Skeletal muscle cell (primary cell): ENCODE measurements at places on chromosomes 2 and 18.

DNA sequence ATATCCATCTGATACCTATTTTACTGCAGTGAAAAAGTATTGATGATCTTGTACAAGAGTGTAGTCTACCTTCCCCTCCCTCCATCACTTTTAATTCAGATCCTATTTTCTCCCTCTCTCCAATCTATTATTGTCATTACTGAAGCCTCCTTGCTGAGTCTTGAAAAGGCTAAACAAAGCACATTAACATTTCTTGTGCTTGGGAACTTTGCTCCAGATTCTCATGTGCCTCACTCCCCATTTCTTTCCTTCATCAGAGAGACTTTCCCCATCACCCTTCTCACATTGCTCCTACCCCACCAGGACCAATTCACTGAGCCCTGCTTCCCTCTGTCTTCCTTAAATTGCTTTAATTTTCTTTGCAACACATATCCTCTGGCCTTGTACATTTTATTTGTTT lies 736.2 kb upstream of the GCFC2 start:
- no peak for DNase-seq

GRCh38 chr2:70828115-70828514 lies 7.5 kb downstream of the CD207 start:
- no peak for DNase-seq

GRCh38 chr18:68574311-68574710 lies 140.6 kb downstream of the TMX3 start:
- DNase-seq = no peak

- no peak for DNase-seq
These were observed 100.6 kb downstream of the LAMA1 start for GRCh38 chr18:7017013-7017412.

DNA sequence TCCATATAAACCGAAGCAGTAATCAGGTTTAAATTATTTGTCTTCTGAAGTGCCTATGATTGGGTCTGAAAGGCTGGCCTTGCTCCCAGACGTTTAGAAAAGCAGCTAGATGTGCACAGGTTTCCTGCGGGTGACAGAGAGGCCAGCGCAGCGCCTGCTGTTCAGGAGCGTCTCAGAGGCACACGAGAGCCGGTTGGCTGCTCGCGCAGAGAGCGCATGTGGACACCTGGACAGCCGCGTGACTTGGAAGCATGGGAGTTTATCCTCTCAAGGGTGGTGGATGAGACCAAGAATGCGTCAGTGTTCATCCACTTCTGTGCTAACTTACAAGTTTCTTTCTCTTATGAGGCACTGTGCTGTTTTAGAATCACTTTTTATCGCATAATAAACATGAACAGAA lies 303.7 kb downstream of the PTGR3 start:
- DNase-seq = peak; percentile 39

GRCh38 chr2:175742367-175742766 lies 259.7 kb downstream of the LNPK start:
- DNase-seq = peak; percentile 64

DNA sequence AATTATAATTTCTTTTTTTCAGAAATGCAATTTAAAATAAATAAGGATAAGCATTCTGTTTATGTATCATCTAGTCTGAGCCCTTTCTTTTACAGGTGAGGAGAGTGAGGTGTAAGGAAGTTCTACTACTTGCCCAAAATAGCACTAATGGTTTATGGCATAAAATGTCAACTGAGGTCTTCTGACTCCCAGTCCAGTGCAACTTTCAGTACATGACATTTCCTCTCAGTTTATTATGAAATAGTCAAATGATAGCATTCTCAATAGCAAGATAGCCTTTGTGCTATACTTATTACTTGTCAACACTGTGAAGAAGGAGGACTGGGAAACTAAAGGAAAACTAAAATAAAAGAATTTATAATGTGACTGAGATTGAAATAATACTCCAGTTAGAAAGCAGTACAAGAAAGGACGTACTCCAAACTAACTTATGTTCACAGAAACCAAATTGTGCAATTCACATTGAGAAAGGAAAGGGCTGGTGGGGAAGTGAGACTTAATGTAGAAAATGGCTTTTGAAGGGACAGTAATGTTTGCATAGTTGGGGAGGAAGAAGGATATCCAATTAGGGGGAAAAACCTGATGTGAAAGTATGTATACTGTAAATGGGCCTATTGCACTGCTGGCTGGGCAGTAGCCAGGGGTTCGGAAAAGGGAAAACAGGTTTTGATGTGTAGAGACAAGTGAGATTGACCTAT lies 166.7 kb upstream of the ZEB2 start:
- DNase-seq = no peak

DNA sequence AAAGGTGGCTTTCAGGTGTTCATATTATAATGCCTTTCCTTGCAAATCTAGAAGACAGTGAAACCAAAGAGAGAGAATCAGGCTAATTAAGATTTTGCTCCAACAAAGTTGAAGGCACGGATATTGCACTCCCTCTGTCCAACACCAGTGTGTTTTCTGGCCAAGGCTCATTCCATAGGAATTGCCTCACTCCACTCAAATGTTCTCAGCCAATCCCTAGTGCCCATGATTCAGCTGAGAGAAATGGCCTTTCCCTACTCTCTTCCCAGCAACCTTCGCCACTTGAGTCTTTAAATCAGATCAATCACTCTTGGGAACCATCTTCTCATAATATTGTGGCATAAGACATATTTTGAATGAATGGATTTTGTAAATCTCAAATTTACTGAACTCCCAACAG lies 768.2 kb upstream of the ACVR2A start:
- peak; percentile 4 for DNase-seq

DNA sequence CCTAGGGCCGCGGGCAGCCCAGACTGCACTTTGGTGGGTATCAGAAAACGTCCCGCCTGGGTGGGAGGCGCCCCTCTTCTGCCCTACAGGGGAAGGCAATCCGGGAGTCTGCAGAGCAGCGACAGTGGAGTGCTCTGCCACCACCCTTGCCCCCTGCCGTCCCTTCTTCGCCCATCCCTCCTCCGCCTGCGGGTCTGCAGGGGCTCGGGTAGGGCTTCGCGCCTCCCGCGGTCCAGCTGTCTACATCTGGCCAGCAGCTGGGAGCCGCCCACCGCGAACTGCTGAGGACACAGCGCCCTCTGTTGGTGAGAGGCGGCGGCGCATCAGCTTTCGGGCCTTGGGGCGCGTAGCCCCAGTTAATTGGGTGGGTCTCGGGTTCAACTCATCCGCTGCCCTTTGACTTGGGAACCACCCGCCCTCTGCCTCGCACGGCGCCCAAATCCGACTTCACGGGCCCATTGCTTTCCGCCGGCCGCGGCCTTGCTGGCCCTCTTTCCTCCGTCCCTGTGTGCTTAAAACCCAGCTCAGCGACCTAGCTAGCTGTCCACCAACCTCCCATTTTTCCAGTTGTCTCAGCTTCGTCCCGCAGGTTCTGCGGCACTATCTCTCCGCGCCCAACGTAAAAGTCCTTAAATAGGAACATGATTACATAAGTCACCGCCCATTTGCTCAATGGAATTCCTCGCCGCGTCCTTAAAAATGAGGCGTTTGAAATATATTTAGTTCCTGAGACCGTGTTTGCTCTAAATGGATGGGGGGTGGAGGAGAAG lies 17.6 kb downstream of the WNT10A start:
- no peak for DNase-seq

DNA sequence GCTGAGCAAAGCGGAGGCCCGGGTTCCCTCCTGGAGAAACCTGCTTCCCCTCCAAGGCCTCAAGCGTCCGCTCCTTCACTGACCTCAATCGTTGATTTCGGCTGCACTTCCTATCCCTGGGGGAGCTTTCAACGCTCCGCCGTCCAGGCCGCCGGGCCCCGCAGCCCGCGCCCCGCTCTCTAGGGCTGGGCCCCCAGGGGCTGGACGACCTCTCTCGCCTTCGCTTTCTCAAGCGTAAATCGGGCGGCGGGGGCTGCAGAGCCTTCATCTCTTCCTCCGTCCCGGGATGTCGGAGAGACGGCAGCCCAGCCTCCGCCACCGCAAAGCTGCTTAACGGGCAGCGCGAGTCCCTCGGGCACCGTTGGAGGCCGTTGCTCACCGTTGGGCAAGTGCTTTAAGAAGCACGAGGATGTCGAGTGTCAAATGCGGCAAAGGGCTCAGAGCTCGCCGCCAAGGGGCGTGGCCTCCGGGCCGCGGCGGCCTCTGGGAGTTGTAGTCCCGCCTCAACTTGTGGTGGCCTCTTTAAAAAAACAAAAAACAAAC lies 8.5 kb downstream of the HES6 start:
- DNase-seq = no peak

DNA sequence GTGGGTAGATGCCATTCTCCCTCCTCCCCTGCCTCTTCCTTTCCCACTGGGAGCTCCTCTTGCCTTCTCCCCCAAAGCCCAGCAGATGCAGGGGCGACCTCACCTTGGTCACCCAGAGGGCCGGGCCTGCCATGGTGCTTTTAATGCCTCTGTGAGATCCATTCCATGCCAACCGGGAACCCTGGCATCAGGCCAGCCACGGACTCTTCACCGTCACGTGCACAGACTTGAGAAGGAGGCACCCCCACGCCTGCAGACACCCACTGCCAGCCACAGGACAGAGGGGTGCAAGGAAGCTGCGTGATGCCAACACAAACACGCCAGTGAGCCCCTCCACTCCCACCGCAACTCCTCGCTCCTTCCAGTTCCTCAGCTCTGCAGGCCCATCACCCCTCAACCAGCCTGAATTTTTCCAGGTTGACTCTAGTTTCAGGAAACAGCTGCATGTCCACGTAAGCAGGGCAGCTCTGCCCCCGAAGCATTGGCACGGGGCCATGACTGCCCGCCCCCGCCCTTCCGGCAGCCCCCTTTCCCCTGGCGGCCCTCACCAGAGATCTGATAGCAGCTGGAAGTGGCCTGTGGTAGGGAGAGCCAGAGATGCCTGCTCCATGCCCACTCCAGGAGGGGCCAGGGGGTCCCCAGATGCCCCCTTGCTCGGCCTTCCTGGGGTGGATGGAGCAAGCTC lies 50.8 kb downstream of the DNMT3A start:
- DNase-seq = peak; percentile 34

- DNase-seq = no peak
These were observed 29.7 kb downstream of the TAF4B start for GRCh38 chr18:26255695-26256622.

DNA sequence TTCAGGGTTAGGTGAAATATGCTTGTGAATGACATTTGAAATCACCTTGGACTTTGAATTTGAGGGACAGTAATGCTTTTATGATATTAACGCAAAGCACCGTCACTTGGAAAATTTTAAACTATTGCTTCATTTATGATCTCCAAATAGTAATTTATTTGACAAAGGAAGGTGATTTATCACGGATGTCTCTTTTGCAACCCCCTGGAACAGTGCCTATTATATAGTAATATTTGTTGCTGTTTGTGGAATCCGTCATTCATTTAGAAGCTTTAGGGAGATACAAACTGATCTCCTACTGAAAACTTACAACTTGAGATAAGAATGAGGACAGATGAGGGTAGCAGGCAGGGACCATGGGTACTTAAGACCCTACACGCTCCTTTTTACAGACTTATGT lies 10.7 kb upstream of the ZEB2 start:
- DNase-seq = no peak

DNA sequence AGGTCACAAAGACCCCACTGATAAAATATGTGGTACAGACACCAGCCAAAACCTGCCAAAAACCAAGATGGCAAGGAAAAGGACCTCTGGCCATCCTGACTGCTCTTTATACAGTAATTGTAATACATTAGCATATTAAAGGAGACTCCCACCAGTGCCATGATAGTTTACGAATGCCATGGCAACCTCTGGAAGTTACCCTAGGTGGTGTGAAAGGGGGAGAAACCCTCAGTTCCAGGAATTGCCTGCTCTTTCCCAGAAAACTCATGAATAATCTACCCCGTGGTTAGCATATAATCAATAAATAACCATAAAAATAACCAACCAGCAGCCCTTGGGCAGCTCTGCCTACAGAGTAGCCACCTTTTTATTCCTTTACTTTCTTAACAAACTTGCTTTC lies 129.8 kb upstream of the EPB41L3 start:
- DNase-seq = no peak

GRCh38 chr2:237345891-237346640 lies 67.9 kb downstream of the COL6A3 start:
- DNase-seq = no peak

GRCh38 chr18:59686260-59686659 lies 11.0 kb downstream of the CCBE1 start:
- no peak for DNase-seq

GRCh38 chr2:19786408-19787058 lies 115.2 kb downstream of the TTC32 start:
- DNase-seq = peak; percentile 50

GRCh38 chr2:95356821-95357700 lies 45.4 kb upstream of the FAHD2A start:
- DNase-seq = no peak

- DNase-seq = peak; percentile 61
These were observed 156.3 kb downstream of the DOCK10 start for GRCh38 chr2:224885836-224886547.

DNA sequence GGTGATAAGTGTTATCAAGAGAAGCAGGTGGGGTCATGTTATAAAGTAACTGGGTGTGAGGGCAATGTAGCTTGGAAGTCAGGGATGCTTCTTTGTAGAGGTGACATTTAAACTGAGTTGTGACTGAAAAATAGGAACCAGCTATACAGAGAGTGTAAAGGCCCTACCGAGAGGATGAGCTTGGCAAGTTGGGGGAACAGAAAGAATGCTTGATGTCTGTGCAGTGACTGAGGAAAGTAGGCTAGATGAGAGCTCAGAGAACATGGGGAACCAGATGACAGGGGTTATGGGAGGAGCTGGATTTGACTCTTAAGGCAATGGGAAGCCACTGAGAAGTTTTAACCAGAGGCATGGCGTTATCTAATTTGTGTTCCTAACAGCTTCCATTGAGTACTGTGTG lies 115.3 kb downstream of the DOCK10 start:
- no peak for DNase-seq

DNA sequence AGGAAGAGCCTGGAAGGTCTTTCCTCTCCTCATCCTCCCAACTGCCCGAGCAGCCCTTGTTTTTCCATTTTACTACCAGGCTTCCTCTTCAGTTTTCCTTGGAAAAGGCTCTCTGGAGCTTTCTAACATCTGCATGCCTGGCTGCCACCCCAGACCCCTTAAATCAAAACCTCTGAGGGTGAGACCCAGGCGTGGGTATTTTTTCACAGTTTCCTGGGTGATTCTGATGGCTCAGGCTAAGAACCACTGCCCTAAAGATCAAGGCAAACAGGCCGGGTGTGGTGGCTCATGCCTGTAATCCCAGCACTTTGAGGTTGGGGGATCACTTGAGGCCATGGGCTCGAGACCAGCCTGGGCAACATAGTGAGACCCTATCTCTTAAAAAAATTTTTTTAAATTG lies 35.4 kb downstream of the EMILIN2 start:
- DNase-seq = no peak

DNA sequence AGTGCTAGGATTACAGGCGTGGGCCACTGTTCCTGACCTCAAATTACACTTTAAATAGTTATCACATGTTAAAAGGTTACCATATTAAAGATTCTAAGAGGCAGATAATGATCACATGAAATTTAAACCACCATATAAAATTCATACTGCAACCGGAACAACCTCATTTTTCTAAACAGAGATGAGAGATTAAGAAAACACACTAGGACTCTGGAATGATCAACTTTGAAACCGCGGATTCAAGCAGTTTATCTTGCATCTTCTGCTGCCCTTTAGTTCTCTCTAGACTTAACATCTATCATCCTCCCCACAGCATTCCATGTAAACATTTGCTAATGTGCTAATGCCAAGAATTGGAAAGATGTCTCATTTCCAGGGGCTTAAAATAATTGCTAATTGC lies 115.8 kb downstream of the PIGN start:
- DNase-seq = no peak

- DNase-seq = no peak
These were observed 61.5 kb upstream of the TWIST2 start for GRCh38 chr2:238786379-238786778.
